ENCODE measurements at places on chromosomes 5 and 9.

- DNase-seq = no peak
These were observed 6.2 kb downstream of the SAP30L start for GRCh38 chr5:154451957-154452356.

- DNase-seq = no peak
These were observed 93.0 kb downstream of the SUSD1 start for GRCh38 chr9:112081918-112082729.

DNA sequence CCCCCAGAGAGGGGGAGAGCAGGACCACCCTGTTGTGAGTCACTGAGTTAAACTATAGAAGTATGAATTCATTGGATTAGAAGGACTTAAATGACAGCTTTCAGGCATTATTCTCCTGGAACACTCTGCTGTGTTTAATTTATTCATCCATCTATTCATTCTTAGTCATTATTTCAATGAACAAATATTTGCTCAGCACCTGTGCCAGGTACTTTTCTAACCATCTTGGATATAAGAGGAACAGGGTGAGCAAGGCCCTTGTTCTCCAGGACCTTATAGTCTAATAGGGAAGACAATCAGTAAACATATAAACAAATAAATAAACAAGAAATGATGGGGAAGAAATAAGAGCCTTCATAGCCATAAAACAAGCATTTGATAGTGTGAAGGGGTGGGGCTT, 483.9 kb upstream of the BRINP1 start:
- DNase-seq = no peak

DNA sequence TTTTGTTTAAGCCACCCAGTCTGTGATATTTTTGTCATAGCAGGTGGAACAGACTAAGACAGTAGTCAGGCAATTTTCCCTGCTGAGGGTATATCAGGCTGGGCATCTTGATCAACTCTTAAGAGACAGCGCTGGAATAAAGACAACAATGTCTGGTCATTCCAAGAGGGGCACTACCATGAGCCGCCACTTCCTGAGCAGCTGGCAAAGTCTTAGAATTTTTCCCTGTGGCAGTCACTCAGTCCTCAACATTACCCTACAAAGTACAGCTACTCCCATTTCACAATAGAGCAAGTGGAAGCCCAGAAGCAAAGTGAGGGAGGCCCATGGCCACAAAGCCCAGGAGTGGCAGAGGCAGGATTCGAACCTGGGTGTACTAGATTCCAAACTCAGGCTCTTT, 74.8 kb downstream of the SH3PXD2B start:
- DNase-seq = no peak

DNA sequence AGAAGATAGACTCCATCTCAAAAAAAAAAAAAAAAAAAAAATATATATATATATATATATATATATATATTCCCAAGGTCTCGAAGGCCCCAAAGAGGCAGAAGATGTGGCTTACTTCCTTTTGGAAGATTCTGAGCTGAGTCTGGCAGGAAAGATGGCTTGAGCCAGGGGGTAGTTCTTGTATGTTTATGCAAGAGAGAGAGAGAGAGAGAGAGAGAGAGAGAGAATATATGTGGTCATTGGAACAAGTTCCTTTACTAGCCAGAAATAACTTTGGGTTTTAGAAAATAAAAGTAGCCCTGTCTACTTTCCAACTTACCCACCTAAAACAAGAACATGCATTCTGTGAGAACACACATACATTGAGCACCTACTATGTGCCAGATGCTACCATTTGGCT, 17.6 kb downstream of the NCS1 start:
- DNase-seq = no peak

- DNase-seq = no peak
These were observed 3.9 kb downstream of the EXOC3 start for GRCh38 chr5:446883-447263.

- peak; percentile 49 for DNase-seq
These were observed 31.6 kb upstream of the UBAC1 start for GRCh38 chr9:135992486-135993408.

DNA sequence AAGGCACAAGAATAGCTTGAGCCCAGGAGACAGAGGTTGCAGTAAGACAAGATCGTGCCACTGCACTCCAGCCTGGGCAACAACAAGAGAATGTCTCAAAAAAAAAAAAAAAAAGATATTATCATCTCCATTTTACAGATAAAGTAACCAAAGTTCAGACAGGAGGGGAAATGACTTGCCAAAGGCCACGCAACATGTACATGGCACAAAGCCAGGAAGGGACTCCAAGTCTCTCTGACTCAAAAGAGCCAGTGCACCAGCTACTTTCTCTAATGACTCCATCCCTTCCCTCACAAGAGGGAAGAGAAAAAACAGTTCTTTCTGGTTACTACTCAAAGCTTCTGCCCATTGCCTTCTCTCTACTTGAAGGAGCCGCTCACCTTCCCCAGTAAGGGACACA, 34.1 kb downstream of the SIL1 start:
- no peak for DNase-seq

GRCh38 chr5:130966990-130967525, 198.0 kb downstream of the HINT1 start:
- DNase-seq = no peak

DNA sequence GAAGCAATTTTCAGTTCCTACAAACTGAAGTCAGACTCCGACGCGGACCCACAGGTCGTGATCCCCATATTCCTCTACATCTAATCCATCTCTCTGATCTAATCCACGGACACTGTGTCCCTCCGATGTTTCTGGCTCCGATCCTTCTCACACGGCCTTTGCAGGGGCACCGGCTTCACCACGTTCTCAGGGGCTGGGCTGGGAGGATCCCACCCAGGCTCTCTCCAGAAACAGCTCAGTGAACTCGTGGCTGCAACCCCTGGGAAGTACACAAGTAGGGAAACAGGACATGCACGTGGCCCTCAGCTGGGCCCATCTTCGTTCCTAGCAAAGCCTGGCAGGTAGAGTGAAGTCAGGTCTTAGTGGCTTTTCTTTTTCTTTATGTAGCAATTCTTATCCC, 49.1 kb upstream of the OLFM1 start:
- peak; percentile 0 for DNase-seq

DNA sequence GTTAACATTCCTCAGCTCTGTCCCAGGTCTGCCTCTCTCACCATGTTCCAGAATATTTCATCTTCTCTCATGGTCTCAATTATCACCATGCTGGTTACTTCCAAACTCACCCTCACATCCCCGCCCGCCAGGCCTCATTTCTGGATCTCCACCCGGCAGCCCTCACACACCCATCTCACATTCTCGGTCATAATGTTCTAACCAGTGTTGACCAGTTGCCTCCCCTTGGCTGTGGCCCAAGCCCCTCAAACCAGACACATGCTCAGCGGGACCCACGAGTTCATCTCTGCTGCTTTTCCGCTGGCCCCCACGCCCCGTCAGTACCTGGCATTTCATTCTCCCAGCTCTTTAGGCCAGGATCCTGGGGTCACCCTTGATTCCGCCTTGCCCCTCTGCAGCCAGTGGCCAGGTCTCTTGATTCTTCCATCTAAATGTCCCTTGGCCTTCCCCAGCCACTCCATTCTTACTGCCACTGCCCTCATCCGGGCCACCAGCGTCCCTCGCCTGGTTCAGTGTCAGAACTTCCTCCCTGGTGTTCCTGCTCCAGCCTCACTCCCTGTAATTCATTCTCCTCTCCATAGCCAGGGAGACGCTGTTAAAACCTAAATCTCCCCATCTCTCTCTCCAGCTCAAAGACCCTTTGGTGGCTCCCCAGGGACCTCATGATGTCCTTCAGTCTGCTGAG, 141.7 kb downstream of the MVB12B start:
- no peak for DNase-seq

DNA sequence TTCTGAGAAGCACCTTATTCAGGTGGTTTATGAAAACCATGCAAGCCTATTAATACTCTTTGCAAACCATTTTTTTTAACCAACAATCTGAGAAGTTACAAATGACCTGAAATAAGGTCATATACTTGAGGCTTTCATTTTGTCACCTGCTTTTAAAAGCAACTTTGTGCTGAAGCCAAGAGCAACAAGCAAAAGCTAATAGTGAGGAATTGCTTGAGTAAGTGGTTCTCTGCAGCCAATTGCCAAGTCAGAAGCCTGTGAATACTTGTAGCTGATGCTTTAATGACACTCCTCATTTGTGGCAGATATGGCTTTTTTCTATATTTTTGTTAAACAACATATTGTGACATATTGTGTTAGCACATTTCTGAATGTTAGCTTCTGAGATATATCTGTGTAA, 126.7 kb upstream of the ZNF608 start:
- DNase-seq = no peak

DNA sequence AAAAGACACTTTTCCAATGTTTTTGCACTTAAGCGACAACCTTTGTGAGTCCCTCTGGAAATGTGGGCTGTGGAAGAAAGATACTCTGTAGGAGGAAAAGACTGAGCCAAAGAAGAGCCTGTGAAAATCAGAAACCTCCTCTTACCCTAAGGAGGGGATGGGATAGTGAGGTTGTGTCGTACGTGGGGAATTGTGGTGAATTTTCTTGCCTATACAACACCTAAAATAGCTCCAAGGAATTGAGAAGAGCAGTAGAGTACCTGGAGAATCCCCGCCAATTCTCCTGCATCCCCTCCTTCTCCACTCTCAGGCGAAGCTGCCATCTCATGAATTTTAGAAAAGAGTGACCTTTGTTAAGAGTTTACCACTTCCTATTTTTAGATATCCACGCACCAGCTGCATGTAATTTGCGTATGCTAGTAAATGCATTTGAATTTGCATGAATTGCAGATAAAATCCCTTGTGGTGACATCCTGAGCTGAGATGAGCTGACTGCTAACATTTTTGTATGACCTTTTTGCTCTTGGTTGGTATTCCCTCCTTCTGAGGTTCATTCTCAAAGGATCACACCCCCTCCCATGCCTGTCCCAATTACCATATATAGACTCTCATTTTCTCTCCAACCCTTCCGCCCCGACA, 147.2 kb downstream of the PCSK5 start:
- DNase-seq = no peak

GRCh38 chr5:16617274-16617968, 624 bp upstream of the RETREG1 start:
- DNase-seq = peak; percentile 69

DNA sequence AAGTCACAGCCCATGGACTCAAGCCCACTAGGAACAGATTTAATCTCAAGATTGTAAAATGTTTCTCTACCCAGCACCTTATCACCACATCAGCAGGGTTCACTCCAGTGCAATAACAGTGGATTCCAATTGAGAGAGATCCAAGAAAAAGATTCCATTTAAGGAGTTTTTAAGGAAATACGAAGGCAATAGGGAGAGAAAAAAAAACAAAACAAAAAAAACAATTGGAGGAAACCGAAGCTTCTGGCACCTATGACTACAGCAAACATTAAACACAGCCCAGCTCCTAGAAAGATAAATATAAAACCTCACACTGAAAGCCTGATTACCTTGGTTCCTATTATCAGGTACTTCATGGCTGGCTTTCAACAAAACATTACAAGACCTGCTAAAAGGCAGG, 192.7 kb downstream of the DAB2IP start:
- no peak for DNase-seq

GRCh38 chr5:6656680-6657079, 23.4 kb downstream of the SRD5A1 start:
- DNase-seq = no peak

DNA sequence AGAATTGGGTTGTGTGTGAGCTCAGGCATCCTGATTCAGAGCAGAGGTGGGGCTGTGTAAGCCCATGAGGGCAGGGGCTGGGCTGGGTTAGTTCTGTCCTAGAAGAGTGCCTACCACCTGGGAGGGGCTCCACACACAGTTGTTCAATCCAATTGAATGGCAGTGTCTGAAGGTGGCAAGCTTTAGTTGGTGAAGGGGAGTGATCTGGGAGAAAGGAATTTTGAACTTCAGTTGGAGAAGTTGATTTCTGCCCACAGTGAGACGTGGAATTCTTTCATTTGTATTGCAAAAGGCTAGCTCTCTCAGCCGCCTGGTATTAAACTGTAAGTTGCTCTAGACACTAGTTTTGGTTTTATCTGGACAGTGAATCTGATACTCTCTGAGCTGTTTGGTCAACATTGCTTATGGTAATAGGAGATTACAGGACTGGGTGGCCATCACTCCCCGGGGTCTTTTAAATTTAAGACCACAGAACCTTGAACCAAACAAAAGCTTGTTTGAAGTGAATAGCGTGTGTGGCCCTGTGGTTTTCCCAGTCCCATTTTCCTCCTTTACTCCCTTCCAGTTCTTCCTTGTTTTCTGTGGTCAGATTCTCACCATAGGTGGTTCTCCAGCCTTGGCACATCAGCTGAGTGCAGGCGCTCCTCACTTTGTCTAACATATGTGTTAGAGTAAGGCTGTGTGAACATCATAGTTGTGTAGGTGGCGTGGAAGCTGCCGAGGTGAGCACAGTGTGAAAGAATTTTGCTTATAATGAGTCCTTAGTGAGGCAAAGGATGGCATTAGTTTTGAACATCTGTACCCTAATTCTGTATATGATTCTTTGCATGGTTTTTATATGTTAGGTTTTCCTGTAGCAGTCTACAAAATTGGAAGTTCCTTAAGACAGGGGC, 78.0 kb downstream of the ARHGAP26 start:
- DNase-seq = no peak

GRCh38 chr9:81146684-81147337, 542.5 kb downstream of the TLE1 start:
- DNase-seq = no peak

DNA sequence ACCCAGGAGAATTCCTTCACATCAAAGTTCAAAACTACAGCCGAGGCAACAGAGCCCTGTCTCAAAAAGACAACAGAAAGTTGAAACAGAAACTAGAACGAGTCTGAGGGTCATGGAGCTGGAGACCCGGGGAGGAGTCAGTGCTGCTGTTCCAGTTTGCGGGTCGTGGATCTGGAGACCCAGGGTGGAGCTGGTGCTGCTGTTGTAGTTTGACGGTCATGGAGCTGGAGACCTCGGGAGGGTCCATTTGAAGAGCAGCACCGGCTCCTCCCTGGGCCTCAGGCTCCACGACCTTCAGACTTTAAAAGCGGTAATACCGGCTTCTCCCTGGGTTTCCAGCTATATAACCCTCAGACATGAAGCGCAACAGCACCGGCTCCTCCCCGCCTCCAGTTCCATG, 13.0 kb upstream of the LCN15 start:
- no peak for DNase-seq

DNA sequence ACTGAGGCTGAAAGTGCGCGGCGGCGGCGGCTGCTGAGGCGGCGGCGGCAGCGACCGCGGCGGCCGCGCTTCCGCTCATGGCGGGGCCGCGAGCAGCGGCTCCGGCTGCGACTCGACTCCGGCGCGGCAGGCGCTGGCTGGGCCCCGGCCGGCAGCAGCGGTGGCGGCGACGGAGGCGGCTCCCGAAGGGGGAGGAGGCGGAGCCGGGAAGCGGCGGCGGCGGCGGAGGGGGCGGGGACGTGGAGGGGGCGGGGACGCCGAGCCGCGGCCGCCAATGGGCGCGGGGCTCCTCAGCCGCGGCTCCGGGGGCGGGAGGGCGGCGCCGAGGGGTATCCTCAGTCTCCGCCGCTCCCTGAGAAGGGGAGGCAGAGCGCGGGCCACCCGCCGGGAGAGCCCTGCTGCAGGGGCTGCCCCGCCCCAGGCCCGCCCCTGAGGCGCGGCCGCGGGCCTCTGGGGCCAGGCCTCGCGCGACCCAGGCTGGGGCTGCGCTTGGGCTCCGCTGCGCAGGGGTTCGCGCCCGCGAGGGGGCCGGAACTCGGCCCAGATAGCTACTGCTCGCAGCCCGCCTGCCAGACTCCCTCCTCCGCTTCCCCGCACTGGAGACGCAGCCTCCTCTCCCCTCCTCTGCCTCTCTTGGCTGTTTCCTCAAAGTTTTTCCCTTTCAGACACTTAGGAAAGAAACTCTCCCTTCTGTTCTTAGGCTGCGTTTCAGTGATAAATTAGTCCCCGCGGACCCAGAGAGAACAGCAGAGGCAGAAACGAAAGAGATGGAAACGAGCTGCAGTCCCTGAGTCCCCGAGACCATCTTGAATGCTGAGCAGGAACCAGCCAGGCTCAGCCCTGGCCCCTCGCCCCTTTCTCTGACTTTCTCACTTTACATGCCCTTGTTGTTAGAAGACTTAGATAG, 85.0 kb upstream of the MELK start:
- DNase-seq = peak; percentile 89
